NCI-H748 treated with DMSO at 0.1 percent for 48 hours (cell line): ENCODE measurements at places on chromosomes 1 and 21.

DNA sequence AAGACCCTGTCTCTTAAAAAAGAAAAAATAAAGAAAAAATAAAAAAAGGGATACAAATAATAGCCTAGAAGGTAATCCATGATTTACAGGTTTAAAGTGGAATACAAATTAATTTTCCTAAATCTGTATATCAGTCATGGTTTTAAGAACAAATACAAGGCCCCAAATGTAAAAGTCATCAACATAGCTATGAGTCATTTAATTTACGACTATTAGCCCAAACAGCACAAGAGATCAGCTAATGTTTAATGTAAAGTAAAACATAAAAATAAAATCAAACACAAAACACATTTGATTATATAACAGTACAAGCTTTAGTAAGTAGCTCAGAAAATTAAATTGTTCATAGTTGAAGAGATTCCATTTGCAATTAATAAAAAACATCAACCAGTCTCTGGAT is 20.3 kb upstream of the TAL1 start:
- no peak for DNase-seq

DNA sequence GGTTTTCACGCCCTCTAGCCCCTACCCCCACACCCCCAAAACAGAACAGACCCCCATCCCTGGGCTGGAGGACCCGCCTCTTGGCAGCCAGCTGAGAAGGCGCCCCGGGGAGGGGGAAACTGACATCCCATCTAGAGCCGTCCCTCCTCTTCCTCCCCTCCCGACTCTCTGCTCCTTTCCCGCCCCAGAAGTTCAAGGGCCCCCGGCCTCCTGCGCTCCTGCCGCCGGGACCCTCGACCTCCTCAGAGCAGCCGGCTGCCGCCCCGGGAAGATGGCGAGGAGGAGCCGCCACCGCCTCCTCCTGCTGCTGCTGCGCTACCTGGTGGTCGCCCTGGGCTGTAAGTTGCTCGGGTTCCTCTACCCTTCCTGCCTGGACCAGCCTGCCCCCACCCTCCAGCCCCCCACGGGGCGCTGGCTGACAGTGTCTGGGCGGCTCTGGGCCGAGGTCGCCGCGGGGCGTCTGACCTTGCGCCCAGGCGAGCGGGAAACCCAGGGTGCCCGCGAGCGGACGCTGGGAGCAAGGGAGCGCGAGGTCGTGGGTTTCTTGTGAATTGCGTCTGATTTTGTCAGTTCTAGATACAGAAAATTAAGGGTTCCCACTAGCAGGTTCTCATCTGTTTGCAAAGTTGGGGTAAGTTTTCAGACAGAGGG is 618 bp downstream of the JAM2 start:
- no peak for DNase-seq

DNA sequence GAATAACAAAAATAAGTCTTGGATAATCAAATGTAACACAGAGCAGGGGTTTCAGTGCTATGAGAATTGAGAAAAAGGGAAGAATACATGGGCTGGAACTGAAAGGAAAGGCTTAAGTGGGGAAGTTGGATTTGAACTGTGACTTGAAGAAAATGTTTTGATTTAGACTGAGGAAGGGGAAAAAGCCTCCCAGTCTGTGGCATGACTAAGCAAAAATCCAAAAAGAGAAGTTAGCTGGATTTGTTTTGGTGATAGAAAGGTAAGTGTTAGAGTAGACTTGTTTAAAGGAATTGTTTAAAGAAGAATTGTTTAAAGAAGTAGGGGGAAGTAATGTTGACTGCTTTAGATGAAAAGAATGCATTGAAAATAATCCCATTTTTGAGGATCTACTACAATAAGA is 46.0 kb downstream of the KCNK2 start:
- no peak for DNase-seq

DNA sequence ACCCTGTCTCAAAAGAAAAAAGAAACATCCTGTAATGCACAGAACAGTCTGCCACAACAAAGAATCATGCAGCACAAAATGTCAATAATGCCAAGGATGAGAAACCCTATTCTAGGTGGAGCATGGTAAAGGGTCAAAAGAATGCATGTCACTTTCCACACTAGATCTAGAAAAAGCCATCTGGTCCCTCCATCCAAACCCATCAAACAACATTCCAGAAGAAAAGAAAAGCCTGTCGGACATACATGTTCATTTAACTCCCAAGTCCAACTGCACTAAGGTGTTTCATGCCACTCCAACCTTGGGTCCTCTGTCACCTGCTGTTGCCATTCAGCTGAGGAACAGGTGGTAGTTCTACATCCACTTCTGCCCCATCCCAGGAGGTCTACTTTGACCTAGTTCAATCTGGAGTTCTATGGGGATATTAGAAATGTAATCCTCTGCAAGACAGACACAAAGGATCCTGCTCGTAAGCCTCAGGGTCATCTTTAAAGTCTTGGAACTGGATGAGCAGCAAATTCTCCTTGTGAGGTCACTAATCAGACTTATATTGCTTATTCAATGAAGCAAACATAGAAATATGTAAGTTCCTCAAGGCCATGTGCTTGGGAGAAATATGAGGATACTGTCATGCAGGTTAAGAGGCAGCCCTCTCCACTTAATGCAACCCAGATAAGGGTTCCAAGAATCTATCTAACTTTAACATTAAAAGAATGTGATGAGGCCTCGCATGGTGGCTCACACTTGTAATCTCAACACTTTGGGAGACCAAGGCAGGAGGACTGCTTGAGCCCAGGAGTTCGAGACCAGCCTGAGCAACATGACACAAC is 3.7 kb downstream of the DEDD start:
- DNase-seq = no peak

- peak; percentile 89 for DNase-seq
Observed at GRCh38 chr1:41915786-41916571, 2.7 kb downstream of the HIVEP3 start.

- DNase-seq = no peak
Observed at GRCh38 chr1:235145639-235146038, 15.4 kb downstream of the RBM34 start.

- no peak for DNase-seq
Observed at GRCh38 chr1:230937371-230937770, 41.3 kb downstream of the TTC13 start.

DNA sequence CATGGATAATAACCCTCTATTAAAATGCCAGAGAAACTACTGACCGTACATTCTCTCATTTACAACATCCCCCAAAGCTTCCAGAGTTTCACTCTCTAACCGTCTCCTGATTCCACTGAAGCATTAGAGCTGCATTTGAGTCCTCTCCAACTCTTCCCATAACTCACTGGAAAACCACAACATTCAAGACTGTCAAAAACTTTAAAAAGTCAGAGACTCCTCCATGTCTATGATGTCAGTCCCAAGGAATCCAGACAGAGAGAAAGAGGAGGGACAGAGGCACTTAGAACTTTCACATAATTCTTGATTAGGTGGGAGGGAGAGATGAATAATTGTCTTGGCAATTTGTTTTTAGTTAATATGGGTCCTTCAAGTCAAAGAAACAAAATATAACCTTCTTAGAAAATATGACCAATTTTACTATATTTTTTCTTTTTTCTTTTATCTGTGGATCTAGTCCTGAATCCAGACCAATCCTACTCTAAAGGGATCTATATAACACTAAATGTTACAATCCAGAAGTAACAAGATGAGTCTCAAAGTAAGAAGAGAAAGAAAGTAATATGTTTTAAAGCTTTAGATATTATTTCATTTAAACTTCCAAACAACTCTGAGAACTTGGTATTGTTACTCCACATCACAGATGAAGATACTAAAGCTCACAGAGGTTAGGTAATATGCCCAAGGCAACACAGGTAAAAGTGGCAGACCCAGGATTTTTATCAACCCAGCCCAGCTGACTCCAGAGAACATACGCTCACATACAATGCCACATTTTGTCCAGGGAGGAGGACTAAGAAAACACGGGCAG is 23.8 kb downstream of the OTUD7B start:
- DNase-seq = no peak

- no peak for DNase-seq
Observed at GRCh38 chr1:153465811-153466636, 5.6 kb upstream of the S100A7 start.

DNA sequence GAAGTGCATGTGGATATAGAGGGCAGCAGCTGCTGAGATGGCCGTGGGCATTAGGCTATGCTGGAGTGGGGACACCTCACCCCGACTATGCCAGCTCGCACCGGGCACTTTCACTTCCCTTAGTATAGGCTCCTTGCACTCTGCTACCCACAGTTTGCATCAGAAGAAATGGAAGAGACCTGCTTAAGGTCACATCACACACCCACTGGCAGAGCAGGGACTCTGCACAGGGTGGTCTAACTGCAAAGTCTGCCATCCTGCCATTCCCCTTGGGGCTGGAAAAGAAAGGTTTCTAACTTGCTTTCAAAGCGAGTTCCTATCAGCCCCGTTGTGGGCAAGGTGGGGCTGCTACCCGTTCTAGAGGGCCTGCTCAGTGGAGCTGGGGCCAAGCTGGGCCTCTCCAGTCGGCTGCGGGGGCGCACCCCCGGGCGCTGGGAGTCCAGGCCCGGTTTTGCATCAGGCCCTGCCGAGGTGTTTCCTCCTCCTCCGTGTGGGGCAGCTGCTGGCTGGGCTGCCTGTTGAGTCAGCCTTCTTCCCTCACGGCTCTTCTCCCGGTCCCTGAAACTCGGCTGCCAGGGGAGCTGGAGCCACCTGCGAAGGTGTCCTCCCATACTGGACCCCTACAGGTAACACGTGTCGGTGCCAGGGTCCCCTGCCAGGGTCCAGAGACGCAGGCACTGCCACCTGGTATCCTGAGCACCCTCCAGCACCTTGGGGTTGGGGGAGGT is at the start of gene SYTL1:
Gene SYTL1 (plus strand): TSS at position 498 of the 728 bp plus-strand sequence. CDS start 3,313 bp downstream, outside the sequence.
- no peak for DNase-seq

- DNase-seq = no peak
Observed at GRCh38 chr1:78996791-78997190, 9.7 kb downstream of the ADGRL4 start.

DNA sequence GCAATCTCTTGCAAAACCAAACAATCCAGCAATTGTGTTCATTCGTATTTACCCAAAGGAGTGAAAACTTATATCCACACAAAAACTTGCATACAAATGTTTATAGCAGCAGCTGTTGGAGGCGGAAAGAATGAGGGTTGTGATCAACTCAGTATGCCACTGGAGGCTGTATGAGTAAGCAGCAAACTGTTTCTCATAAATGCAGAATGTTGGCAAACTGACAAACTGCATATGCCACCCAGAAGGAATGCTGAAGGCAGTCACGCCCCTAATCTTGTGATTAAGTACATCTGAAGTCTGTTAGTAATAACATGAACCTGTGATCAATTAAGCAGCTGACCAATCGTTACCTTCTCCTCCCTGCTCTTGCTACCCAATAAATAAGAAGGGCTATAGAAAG is 60.5 kb upstream of the CR2 start:
- no peak for DNase-seq

- no peak for DNase-seq
Observed at GRCh38 chr1:203682473-203683383, 56.1 kb downstream of the ATP2B4 start.

DNA sequence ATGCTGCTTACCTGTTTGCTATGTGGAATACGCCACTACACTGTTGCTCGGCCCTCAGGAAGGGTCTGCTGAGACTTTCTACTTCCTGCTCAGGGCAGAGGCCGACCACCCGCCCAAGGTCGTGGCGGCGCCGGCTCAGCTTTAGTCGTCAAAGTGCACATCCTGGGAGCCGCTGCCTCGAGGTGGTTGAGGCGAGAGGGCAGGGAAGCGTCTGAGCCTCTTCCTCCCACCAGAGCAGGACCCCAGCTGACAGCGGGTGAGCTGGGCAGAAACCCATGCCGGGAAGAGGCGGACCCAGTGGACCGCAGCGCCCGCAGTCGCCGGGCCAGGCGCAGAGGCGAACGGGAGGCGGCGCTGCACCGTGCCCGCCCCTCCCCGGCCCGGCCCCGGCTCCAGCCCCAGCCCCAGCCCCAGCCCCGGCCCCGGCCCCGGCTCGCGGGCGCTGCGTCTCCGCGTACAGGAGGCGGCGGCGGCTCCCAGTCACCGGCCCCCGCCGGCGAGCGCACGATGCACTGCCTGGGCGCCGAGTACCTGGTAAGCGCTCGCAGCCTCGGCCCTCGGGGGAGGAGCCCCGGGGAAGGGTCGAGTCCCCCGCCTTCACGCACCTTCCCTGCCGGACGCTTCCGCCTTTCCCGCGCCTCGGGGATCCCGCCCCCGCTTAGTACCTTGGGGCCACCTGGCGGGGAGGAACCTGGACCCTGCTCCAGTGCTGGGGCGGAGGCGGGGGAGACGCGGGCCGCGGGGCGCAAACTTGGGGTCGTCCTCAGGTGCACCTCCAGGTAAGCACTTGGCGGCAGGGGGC is at the start of gene SLC44A3:
Gene SLC44A3 (plus strand): TSS at position 413 of the 802 bp plus-strand sequence. CDS start 95 bp downstream, at position 508.
- no peak for DNase-seq

DNA sequence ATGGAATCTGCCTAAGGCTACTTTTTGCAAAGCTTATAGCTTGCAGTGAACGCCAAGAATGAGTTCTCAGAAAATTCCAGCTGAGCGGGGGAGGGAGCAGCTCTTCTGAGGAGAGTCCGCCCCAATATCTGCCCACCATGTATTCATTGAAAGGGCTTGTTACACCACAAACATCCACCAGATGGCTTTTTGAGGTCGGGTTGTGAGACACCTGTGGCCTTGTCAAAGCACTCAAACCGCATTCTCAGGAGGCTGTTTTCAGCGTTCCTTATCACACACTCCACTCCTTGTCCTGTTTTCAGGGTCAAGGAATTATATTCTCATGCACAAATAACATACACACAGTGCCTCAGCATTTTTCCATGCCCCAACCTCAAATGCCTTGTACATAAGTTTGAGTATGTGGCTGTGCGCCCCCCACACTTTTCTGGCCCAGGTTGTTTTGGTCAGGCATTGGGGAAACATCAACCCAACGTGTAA is 3.9 kb upstream of the C4BPB start:
- DNase-seq = peak; percentile 35

GRCh38 chr1:27132624-27133023 is 22.3 kb downstream of the SLC9A1 start:
- DNase-seq = no peak

DNA sequence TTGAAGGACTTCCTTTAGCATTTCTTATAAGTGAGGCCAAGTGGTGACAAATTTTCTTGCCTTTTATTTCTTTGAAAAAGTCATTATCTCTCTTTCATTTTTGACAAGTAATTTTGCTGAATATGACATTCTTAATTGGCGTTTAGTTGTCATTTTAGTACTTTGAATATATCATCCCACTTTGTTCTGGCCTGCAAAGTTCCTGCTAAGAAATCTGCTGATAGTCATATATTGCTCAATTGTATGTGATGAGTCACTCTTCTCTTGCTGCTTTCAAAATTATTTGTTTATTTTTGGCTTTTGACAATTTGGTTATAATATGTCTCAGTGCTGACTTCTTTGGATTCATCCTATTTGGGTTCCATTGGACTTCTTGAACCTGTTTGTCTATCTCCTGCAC is 312.6 kb downstream of the DUSP10 start:
- no peak for DNase-seq

GRCh38 chr1:14907416-14907815 is 246.1 kb upstream of the TMEM51 start:
- DNase-seq = no peak

- DNase-seq = no peak
Observed at GRCh38 chr1:211944733-211945500, 90.4 kb downstream of the INTS7 start.
